Caki2 (cell line): ENCODE measurements at places on chromosomes 3 and 15. TPM values are rescaled to one million over a fixed set of nuclear protein-coding genes. Genes with fewer than 3 reads are reported as not detected.

DNA sequence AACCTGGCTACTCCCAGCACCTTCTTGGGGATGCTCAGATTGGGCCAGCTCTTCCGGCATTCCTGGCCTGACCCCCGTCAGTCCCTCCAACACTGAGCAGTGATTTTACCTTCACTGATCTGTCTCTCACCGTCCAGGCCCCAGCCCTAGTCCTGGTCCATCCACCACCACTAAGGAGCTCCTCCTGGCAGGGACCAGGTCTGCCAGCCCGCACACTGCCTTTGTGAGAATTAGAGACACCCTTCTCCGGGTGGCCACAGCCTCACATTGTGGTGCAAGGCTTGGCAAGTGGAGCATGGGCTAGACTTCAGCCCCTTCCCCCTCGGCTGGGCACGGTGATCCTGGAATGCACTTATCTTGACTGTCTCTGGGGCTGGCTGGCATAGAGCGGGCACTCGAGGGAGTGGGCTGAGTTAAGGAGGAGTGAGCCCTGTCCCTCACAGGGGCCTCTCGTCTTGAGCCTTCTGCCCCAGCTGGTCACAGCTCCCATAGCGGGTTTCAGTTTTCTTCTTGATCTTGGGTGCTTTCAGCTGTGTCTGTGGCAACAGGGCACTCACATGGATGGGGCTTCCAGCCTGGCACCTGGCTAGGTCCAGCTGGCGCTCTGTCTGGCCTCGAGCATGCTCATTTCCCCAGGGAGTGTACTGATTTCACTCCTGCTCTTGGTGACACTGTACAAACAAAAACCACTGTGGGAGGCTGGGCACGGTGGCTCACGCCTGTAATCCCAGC is 53.9 kb downstream of the LINGO1 start:
- no peak for DNase-seq

The MRAS gene
- 16.3 and 17.3 TPM in 2 replicates for total RNA-seq

GRCh38 chr15:97966924-97967620 is 6.6 kb downstream of the ARRDC4 start:
- no peak for DNase-seq

GRCh38 chr3:12679468-12679867 is 15.6 kb upstream of the RAF1 start:
- no peak for DNase-seq

GRCh38 chr3:16520241-16520969 is 6.9 kb upstream of the RFTN1 start:
- DNase-seq = no peak

DNA sequence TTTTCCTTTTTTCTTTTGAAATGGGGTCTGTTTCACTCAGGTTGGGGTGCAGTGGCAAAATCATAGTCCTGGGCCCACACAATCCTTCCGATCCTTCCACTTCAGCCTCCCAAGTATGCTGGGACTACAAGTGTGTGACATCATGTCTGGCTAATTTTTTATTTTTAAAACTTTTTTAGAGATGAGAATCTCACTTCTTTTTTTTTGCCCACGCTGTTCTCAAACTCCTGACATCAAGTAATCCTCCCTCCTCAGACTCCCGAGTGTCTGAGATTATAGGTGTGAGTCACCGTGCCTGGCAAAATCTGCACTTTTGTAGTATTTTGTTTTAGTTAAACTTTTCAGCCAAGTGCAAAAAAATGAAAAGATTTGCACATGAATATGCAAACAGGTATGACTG is 171.0 kb downstream of the FNDC3B start:
- no peak for DNase-seq

DNA sequence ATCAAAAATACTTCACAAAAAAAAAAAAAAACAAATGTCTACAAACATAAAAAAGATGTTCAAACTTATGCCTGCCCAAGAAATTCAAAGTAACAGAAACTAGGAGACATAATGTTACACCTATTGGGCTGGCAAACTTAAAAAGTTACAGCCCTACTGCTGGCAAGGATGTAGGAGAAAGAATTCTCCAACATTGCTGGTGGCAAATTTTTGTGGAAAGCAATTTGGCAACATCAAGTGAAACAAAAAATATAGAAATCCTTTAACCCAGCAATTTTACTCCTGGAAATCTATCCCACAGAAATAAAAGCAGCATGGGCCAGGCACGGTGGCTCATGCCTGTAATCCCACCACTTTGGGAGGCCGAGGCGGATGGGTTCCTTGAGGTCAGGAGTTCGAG is 73.2 kb downstream of the STAG1 start:
- no peak for DNase-seq

The MYEF2 gene
- 21.8 and 36.1 TPM in 2 replicates for total RNA-seq

- no peak for DNase-seq
Observed at GRCh38 chr3:3778641-3779270, 20.5 kb upstream of the LRRN1 start.

The PEX11A gene
- total RNA-seq = 9.8 and 12.6 TPM in 2 replicates

The FBXO22 gene
- total RNA-seq = 43.0 and 86.0 TPM in 2 replicates

GRCh38 chr3:178826435-178827123 is 245.0 kb downstream of the ZMAT3 start:
- DNase-seq = no peak

The SLC49A4 gene
- total RNA-seq = 1.9 and 2.7 TPM in 2 replicates

GRCh38 chr15:79496838-79497237 is 64.7 kb downstream of the MINAR1 start:
- no peak for DNase-seq

The SORD gene
- 25.1 and 33.6 TPM in 2 replicates for total RNA-seq

DNA sequence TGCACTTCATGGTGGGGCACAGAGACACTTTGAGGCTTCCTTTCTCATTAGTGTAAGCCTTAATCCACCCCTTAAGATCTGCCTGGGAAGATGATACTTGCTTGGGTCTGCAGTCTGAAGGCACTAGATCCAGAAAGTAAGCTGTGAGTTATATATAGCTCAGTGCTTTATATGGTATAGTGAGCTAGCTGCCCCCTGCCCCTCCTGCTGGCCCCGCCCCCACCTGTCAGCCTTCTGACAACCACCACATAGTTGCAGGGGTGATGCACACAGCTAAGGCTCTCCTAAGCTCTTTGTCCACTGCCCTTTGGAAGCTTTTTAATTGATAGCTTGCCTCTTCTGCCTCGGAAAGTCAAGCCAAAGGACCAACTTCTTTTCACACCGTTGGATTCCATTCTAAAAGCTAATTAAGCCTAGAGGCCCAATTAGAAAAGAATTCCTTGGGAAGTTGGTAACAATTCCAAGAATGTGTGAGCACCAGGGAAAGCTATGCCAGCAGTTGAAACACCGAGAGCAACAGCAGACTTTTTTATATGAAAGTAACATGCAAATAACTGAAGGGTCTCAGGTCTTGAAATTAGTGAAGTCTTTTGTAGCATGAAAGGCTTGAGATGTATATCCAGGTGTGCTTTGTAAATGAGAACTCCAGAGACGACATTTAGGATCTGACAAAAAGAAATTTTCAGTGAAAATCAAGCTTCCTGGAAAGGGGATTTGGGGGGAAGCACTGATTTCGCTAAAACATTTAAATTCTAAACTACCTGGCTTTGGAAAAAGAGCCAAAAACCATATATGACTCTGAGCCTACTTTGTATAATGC is 2.3 kb downstream of the TPM1 start:
- DNase-seq = no peak

GRCh38 chr3:154152741-154153140 is 31.6 kb downstream of the ARHGEF26 start:
- DNase-seq = no peak

The GPR87 gene
- 0.78 TPM in 1 of 2 replicates, not detected in the other for total RNA-seq

- DNase-seq = no peak
Observed at GRCh38 chr3:40718681-40719080, 193.9 kb downstream of the ZNF621 start.

DNA sequence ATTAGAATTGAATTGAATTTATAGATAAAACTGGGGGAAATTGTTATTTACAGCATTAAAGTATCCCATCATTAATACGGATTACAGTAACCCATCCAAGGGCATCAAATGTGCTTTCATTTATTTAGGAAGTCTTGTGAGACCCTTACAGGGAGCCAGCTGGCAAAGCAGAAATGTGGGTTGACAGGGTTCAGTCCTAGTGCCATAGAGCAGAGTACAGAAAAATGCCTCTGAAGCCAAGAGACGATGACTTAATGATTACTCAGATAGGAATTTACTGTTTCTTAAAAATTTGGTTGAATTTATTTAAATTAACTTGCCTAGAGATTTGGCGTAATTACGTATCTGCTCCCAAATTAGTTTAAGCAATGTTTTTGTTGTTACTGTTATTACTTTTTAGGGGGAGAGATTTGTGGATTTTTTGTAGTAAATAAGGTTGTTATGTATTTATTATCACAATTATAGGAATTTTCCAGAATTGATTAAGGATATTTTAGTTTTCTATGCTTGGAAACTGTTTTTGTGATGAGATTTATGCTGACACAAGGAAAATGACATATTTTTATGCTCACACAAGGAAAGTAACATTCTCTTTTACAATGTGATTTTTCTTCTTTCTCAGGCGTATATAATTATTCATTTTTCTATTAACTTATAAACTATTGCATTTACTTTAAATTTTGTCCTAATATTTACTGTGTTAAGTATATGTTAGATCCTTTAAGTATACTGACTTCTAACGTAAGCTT is 152.0 kb downstream of the EPHA6 start:
- no peak for DNase-seq

The PLSCR5 gene
- total RNA-seq = not detected in 2 replicates

The ALAS1 gene
- total RNA-seq = 40.1 and 49.4 TPM in 2 replicates

DNA sequence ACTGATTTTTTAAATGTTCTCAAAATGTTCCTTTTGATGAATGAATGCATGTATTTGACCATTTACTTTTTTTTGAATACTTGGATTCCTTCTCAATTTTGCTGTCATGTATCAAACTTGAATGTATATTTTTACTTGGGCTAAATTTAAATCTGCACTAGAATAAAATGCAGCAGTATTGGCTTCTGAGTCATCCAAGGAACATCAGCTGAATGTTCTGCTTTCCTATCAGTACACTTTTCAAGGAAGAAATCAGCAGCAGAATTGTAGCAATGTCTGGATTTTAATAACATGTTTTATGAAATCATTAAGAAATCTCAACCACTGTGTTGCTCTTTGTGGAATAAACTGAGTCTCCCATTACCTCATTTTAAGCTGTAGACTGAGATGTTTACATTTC is 57.0 kb upstream of the COL6A6 start:
- DNase-seq = no peak

The GPR149 gene
- not detected in 2 replicates for total RNA-seq

The TMEM40 gene
- total RNA-seq = not detected in 2 replicates

DNA sequence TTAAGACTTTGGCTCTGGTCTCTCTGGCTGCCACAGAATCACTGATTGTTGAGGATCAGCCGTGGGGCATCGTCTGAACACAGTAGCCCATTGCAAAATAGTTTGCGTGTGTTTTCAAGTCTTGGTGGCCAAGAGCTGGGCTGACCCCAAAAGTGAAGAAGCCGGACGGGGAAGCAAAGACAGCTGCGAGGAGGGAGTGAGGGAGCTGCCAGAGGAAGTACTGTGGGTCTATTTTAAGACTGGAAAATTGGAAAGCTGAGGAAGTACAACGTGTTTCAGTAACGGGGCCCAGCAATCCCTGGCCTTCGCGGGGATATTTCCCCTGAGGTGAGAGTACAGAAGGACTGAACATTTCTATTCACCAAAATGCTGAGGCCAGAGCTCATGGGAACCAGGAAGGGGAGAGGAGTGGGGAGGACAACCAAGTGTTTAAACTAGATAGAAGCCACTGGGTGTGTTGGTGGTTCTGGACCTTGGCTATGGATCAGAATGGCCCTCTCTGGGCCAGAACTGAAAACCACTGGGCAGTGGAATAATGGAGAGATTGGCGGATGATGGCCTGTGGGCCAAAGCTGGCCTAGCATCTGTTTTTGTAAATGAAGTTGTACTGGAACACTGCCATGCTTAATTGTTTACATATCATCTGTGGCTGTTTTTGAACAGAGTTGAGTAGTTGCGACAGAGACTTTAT is 34.1 kb upstream of the LIMD1 start:
- DNase-seq = no peak

The C15orf62 gene
- 0.27 and 0.64 TPM in 2 replicates for total RNA-seq

The CMTM8 gene
- 1.1 and 3.2 TPM in 2 replicates for total RNA-seq

DNA sequence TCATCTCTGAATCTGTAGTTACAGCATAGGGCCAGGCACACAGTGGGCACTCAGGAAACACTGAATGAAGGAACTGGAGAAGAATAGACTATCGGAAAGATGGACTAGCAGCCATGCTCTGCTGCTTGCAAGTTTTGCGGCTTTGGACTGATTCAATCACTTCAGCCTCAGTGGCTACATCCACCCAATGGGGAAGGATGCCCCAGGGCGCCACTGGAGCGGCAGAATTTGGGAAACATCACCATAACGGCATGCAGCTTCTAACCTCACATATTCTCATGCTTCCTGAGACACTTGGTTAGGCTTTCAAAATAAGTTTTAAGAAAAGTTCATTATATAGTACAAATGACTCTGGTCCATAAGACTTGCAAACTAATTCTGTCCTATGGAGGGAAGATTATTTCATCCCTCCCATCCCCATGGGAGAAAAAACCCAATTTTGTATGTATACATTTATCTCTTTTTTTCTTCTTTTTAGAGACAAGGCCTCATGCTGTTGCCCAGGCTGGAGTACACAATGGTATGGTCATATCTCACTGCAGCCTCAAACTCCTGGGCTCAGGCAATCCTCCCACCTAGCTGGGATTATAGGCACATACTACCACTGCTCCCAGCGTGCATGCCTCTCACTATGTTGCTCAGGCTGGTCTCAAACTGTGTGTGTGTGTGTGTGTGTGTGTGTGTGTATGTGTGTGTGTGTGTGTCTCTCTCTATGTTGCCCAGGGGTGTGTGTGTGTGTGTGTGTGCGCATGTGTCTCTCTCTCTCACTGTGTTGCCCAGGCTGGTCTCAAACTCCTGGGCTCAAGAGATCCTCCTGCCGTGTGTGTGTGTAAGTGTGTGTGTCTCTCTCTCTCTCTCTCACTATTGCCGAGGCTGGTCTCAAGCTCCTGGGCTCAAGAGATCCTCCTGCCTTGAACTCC is 4.1 kb upstream of the FANCD2 start:
- no peak for DNase-seq

DNA sequence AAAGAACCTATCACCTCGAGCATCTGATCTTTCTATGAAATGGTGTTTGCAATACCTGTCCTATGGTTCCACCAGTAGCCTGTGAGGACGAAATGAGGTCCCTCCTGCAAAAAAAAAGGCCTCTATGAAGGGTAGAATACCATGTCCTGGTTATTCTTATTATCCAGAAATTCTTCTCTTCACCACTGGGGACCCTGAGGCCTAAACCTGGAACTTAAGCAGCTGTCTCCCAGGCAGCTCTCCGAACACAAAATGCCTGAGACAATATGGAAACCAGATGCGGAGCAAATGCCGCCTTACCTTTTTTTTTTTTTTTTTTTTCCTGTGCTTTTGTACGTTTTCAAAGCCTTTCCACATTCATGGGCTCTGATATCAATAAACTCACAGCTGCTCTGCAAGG is 62.1 kb upstream of the WNT5A start:
- DNase-seq = no peak
